ENCODE measurements at places on chromosomes 12 and 14. TPM values are rescaled to one million over a fixed set of nuclear protein-coding genes. Genes with fewer than 3 reads are reported as not detected.

Gene BEST3
- total RNA-seq, result not detected

DNA sequence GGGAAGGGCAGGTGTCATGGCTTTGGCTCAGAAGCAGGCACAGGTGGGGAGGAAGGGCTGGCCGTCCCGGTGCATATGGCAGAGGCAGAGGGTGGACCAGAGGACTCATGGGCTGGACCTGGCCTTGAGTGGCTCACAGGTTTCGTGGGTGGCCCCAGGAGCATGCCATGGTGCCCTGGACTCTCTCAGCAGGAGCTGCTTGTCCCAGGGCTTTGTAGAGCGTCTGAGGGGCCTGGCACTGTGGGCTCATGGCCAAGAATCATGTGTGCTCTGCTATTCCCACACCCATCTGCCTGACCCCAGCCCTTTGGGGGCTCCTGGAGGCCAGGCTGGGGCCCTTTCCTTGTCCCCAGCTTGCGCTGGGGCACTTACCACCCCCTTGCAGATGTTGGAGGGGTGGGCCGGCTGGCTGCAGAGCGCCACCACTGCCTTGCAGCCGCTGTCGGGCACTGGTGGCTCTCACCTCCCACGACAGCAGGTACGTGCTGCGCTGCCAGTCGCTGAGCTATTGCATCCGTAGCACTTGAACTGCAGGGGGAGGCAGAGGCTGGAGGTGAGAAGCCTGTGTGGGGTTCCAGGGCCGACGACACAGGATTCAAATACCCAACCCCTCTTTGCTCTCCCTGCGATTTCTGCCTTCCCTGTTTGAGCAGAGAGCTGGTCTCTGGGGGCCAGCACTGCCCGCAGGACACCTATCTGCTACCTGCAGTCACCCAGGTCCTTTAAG, 187.4 kb upstream of the PRMT8 start:
- H3K27me3 ChIP-seq, result peaks cover 12% of the 10 kb centered on the region
- H3K27ac ChIP-seq, result no peak overlapping the region
- peaks cover 13% of the 10 kb centered on the region for H3K4me1 ChIP-seq
- H3K4me3 ChIP-seq, result no peak overlapping the region

Gene DPF3
- total RNA-seq, result 0.23 TPM

GRCh38 chr14:64296561-64296960, 2.4 kb upstream of the ESR2 start:
- H3K27me3 ChIP-seq, result peaks cover 26% of the 10 kb centered on the region
- no peak for DNase-seq
- H3K4me1 ChIP-seq, result peaks cover 37% of the 10 kb centered on the region
- no peaks in the 10 kb centered on the region for H3K36me3 ChIP-seq

GRCh38 chr14:54621686-54622085, 54.8 kb downstream of the SAMD4A start:
- no peaks in the 10 kb centered on the region for H3K27me3 ChIP-seq
- no peak for DNase-seq

Gene NR1H4
- total RNA-seq, result not detected

- H3K27ac ChIP-seq, result peak overlapping the region; percentile 64
- peaks cover 4% of the 10 kb centered on the region for H3K36me3 ChIP-seq
- H3K27me3 ChIP-seq, result no peaks in the 10 kb centered on the region
- no peak for DNase-seq
- peaks cover 74% of the 10 kb centered on the region for H3K4me1 ChIP-seq
These were observed 57.7 kb downstream of the WDR20 start for GRCh38 chr14:102197317-102197853.

- no peaks in the 10 kb centered on the region for H3K36me3 ChIP-seq
- peaks cover 6% of the 10 kb centered on the region for H3K27me3 ChIP-seq
- H3K4me1 ChIP-seq, result no peaks in the 10 kb centered on the region
- H3K4me3 ChIP-seq, result no peak overlapping the region
- H3K27ac ChIP-seq, result no peak overlapping the region
- no peak for DNase-seq
These were observed 216.8 kb downstream of the MSRB3 start for GRCh38 chr12:65495233-65495632.

DNA sequence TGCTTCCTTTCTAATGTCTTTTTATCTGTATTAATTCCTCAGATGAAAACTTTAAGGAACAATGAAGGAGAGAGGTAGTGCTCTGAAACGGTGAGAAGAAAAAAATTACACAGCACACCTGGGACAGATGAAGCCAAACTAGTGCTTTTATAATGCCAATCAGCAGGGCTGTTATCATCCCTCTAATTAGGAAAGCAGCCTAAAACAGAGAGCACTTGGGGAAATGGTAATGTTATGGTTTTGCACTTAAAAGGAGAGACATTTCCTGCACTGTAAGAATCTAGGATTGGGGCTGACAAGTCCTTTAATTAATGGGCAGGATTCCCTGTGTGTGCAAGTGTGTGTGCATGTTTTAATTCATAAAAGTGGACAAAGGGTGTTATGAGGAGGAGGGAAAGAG, 4.8 kb upstream of the LMO3 start:
- H3K27ac ChIP-seq, result no peak overlapping the region

Gene SLC17A8
- total RNA-seq, result not detected

GRCh38 chr12:51295651-51296050, 25.4 kb upstream of the SMAGP start:
- H3K27ac ChIP-seq, result no peak overlapping the region
- H3K27me3 ChIP-seq, result no peaks in the 10 kb centered on the region
- DNase-seq, result no peak
- H3K4me1 ChIP-seq, result peaks cover 20% of the 10 kb centered on the region
- H3K4me3 ChIP-seq, result no peak overlapping the region

GRCh38 chr12:111353603-111354295, 15.1 kb downstream of the PHETA1 start:
- H3K27me3 ChIP-seq, result no peaks in the 10 kb centered on the region
- H3K4me3 ChIP-seq, result no peak overlapping the region
- H3K36me3 ChIP-seq, result no peaks in the 10 kb centered on the region
- DNase-seq, result no peak
- no peak overlapping the region for H3K27ac ChIP-seq

Gene ADAM21
- not detected for total RNA-seq

GRCh38 chr12:10130042-10130441, at the start of gene CLEC7A:
TSS of gene CLEC7A (minus strand) at chr12:10130199. CDS start at chr12:10130082, 117 bp downstream.
- H3K27me3 ChIP-seq, result peaks cover 34% of the 10 kb centered on the region
- DNase-seq, result no peak
- no peak within 1 kb of the TSS for H3K27ac ChIP-seq
- no peaks in the 10 kb centered on the region for H3K36me3 ChIP-seq
- H3K4me3 ChIP-seq, result no peak within 1 kb of the TSS
- peaks cover 14% of the 10 kb centered on the region for H3K4me1 ChIP-seq

- H3K27ac ChIP-seq, result peak overlapping the region; percentile 34
- no peaks in the 10 kb centered on the region for H3K36me3 ChIP-seq
- no peak for DNase-seq
- no peaks in the 10 kb centered on the region for H3K4me1 ChIP-seq
These were observed 341.4 kb downstream of the ADAMTS20 start for GRCh38 chr12:43210485-43211192.

GRCh38 chr14:38944691-38945090, 158.3 kb downstream of the SEC23A start:
- H3K4me1 ChIP-seq, result no peaks in the 10 kb centered on the region
- H3K4me3 ChIP-seq, result no peak overlapping the region
- H3K36me3 ChIP-seq, result no peaks in the 10 kb centered on the region

DNA sequence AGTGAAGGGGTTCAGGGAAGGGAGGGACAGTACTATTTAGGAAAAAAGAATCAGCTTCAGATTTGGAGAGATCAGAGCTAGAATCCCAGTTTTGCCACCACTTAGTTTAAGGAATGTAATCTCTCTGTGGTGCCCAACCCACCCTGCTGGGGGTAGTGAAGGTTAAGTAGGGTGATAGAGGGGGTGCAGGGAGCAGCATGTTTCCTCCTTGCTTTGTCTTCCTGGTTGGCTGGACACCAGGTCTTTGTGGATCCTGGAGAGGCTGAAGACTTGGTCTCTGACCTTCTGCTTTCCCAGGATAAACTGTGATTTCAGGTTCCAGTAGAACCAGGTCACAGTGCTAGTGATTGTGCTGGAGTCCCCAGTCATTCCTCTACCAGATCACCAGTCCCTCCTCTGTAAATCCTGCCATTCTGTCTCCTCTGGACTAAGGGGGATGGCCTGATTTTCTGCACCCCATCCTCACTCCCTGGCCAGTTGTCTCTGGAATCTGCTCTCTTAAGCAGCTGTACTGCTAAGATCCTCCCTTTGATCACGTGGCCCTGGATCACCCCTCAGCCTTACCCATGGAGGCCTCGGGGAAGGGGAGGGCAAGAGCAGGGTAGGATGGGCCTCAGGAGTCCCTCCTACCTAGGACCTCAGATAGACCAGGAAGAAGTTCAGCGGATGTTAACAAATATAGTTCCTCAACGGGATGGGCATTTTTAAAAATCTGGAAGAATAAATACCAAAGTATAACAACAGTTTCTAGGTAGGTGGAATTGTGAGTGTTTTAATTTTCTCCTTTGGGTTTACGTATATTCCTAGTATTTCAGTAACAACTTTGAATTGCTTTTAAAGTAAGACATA, 3.1 kb downstream of the MAP3K12 start:
- no peak for DNase-seq
- no peaks in the 10 kb centered on the region for H3K27me3 ChIP-seq
- no peak overlapping the region for H3K27ac ChIP-seq

Gene FAM186B
- 0.82 TPM for total RNA-seq

Gene MFAP5
- not detected for total RNA-seq

- peak; percentile 47 for DNase-seq
- H3K36me3 ChIP-seq, result peaks cover 13% of the 10 kb centered on the region
- H3K27me3 ChIP-seq, result no peaks in the 10 kb centered on the region
These were observed 1.6 kb downstream of the PHLDA1 start for GRCh38 chr12:76029982-76030340.

Data from activated T-cell treated with anti-CD3 and anti-CD28 coated beads, Interleukin-2, amount 50 U/mL, for 72 hours (primary cell).